ENCODE measurements at places on chromosomes 1 and 21. TPM values are rescaled to one million over a fixed set of nuclear protein-coding genes. Genes with fewer than 3 reads are reported as not detected.

GRCh38 chr1:55768327-55768952 is 553.3 kb upstream of the USP24 start:
- no peak for DNase-seq

GRCh38 chr1:55823541-55824250 is 608.5 kb upstream of the USP24 start:
- DNase-seq, result no peak

- DNase-seq, result no peak
Measured at GRCh38 chr21:43287795-43288755, 119.3 kb downstream of the CRYAA start.

DNA sequence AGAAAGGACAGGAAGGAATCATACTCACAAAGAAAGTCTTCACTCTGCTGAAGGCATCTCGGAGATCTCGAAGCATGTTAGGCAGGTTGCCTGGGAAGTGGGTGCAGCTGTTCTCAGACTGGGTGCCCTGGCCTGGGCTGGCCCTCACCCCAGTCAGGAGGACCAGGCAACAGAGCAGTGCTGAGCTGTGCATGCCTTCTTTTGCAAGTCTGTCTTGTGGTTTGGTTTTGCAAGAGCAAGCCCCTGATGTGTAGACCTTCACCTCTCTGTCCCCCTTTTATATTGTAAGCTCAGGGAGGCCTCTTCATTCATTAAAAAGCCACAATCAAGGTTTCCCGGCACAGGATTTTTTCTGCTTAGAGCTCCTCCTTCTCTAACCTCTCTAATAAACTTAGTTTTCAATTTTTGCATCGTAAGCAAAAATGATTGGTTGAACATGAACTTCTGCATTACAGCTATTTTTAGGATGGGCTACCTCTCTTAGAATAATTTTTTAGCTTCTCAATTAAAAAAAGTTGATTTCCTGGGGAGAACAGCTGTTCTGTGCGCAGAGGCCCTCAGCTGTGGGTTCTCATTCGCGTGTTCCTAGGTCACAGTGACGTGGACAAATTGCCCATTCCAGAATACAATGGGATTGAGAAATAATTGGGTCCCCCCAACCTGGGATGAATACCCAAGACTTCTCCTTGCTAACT is at the start of gene IL10:
IL10 (minus strand) TSS at position 252 of the 695 bp plus-strand sequence; CDS start at position 193, 59 bp downstream.
- DNase-seq, result no peak

- DNase-seq, result no peak
Measured at GRCh38 chr1:96962216-96962615, 240.6 kb downstream of the PTBP2 start.

DNA sequence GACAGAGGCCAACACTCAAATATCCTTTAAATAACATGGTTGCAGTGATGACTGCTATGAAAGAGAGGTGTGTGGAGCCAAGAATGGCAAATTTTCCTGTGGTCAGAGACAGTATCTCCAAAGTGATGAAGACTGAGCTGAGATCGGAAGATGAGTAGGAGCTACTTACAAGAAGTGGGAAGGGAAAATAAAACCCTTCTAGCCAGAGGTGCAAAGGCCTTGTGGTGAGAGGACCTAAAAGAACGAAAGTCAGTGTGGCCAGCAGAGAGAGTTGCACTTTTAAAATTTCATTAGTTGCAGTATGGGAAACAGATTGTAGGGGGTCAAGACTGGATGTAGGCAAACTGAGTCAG is 17.8 kb downstream of the SLAMF7 start:
- DNase-seq, result no peak

GRCh38 chr1:86798608-86799291 is 94.4 kb downstream of the SH3GLB1 start:
- DNase-seq, result no peak

- DNase-seq, result no peak
Measured at GRCh38 chr21:20661246-20661645, 337.0 kb upstream of the NCAM2 start.

Gene MMP23B
- total RNA-seq, result 0.94 TPM

Gene TCP10L
- total RNA-seq, result 1.3 TPM

All from activated T-helper 2 cell treated with anti-CD3 and anti-CD28 coated beads, Interferon-gamma antibody, Interleukin-2, Interleukin-4, amounts not matched to agents 10 μg/mL and 5 μg/mL and 100 μg/mL, durations not matched to agents 14 hours and 24 hours and 36 hours (primary cell).